ENCODE measurements at places on chromosomes 3 and 15.

DNA sequence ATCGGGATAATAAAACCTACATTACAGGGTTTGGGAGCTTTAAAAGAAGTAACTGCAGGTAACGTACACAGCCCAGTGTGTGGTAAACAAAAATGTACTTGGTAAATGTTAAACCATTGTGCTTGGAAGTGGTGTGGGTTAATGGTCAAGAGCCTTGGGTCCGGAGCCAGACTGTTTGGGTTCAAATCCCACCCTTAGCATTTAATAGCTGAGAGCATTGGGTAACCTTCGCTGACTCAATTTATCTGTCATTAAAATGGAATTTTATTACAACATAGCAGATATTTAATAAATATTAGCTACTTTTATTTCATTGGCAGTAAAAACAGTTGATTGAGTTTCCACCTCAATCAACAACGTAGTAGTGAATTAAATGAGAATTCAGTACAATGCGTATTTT, 1.5 kb downstream of the FSTL1 start:
- DNase-seq = no peak

GRCh38 chr3:130950641-130951040, 56.8 kb downstream of the ATP2C1 start:
- DNase-seq = no peak

GRCh38 chr3:1703169-1703568, 395.5 kb upstream of the CNTN4 start:
- DNase-seq = no peak

GRCh38 chr3:86990012-86990733, 776 bp downstream of the VGLL3 start:
- no peak for DNase-seq

- no peak for DNase-seq
Observed at GRCh38 chr15:88704791-88705768, 66.3 kb downstream of the ISG20 start.

DNA sequence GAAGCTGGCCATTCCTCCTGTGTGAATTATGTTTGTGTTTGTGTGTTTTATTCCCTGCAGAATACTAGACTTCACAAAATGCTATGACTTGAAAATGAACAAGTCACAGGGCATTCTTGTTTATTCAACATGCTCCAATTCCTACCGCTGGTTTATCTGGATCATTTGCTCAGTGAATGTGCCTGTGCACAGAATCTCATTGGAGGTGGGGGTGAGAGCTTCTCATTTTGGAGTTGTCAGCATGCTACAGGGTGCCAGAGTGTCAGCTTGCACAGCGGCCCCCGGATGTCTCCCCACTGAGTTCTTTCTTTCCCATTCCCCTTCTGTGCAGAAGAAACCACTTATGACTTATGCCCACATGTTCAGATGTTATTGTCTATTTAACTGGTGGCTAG, 428.7 kb downstream of the ROBO2 start:
- no peak for DNase-seq

DNA sequence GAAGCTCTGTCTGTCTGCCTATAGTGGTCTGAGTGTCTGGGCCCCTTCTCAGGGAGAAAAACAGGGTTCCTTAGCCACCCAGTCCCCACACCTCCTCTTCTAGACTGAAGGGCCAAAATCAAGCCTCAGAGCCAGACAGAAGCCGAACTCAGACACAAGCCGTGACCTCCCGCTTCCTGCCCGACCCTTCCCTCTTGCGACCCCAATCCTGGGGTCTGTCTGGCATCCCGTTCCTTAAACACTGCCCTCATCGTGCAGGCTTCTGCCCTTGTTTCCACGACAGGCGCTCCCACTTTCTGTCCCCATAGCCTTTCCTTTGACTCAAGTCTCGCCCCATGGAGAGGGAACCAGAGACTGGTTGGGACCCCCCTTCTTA, 32.3 kb downstream of the EPHB3 start:
- no peak for DNase-seq

DNA sequence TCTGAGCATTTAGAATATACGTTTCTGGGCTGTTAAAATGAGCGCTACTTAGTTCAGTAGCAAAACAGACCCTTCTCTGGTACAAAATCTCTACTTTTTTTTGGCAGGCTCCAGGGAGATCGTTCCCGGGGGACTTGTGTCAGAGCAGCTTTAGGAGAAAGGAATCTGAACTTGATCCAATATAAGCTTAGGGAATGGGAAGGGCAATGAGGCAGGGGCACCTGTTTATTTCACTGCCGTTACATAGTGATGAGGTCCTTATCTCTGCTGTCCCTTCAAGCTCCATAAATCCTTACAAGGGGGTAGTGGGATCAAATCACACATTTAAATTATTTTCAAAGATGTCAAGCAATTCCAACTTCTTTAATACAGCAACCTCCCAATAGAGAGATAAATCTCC, 128.7 kb upstream of the BNIP2 start:
- DNase-seq = no peak

- peak; percentile 60 for DNase-seq
Observed at GRCh38 chr3:161273589-161274218, 52.6 kb downstream of the NMD3 start.

- no peak for DNase-seq
Observed at GRCh38 chr3:72976281-72976741, 20.3 kb upstream of the PPP4R2 start.

DNA sequence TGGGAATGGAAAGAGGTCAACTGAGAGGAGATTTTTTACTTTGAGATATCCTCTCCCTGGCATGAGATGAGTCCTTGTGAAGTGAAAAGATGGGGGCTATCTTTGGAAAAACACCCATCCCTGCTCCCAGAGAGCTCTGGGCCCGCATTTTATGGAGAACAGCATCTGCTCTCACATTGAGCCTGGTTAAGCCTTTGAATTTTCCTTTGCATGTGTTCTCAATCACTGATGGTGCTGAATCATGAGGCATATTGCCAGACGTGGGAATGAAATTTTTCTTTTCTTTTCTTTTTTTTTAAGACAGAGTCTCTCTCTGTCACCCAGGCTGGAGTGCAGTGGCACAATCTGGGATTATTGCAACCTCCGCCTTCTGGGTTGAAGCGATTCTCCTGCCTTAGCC, 24.4 kb downstream of the TMEM45A start:
- no peak for DNase-seq

DNA sequence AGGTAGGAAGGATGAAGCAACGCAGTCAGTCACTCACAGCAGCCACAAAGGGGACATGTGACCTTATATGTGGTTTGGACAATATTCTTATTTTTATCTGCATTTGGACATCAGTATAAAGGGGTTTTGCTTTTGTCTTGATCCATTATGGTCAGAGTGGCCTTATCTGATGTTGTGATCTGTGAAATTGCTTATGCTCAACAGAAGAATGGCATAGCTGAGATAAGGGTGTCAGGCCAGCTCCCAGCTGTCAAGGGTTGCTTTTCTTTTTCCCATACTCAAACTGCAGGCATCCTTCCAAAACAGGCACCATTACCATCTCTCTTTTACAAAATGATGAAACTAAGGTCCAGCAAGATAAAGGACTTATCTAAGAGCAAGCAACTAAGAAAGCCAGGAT, 28.1 kb downstream of the DCLK3 start:
- no peak for DNase-seq

DNA sequence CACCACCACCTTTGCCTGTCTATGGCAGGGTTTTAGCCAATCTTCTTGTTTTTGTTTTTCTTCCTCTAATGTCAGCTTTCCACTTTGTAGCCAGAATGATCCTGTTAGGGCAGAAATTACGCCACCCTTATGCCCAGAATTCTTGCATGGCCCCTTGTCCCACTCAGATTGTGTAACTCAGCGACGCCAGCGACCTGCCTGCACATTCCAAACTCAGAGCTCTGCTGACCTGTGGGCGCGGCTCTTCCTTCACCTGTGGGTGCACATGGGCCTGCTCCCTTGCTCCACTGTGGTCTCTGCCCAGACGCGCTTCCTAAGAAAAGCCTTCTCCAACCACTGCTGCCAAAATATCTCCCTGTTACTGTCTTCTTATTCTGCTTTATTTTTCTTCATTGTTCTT, 45.0 kb downstream of the MED12L start:
- no peak for DNase-seq

- DNase-seq = no peak
Observed at GRCh38 chr3:165938986-165939540, 101.8 kb upstream of the BCHE start.

- DNase-seq = no peak
Observed at GRCh38 chr3:39639344-39640236, 169.8 kb upstream of the MYRIP start.

- DNase-seq = no peak
Observed at GRCh38 chr3:63911509-63911872, 692 bp downstream of the SCAANT1 start.

DNA sequence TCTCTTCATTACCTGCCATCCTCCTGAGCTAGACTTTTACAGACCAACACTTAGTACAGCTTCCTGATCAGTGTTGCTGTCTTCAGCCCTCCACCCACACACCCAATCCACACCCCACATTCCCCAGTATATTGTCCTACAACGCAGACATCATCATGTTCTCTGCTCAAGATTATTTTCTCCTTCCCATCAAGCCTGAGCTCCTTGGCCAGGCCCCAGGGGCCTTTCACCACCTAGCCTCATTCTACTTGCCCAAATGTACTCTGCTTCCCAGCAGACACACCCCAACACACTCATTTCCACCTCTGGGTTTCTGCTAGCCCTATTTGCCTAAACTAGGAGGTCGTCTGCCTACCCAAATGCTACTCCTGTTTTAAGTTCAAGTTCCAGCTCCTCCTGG, 37.0 kb downstream of the DAPK2 start:
- DNase-seq = no peak

GRCh38 chr15:93118904-93119303, 29.9 kb upstream of the RGMA start:
- no peak for DNase-seq

DNA sequence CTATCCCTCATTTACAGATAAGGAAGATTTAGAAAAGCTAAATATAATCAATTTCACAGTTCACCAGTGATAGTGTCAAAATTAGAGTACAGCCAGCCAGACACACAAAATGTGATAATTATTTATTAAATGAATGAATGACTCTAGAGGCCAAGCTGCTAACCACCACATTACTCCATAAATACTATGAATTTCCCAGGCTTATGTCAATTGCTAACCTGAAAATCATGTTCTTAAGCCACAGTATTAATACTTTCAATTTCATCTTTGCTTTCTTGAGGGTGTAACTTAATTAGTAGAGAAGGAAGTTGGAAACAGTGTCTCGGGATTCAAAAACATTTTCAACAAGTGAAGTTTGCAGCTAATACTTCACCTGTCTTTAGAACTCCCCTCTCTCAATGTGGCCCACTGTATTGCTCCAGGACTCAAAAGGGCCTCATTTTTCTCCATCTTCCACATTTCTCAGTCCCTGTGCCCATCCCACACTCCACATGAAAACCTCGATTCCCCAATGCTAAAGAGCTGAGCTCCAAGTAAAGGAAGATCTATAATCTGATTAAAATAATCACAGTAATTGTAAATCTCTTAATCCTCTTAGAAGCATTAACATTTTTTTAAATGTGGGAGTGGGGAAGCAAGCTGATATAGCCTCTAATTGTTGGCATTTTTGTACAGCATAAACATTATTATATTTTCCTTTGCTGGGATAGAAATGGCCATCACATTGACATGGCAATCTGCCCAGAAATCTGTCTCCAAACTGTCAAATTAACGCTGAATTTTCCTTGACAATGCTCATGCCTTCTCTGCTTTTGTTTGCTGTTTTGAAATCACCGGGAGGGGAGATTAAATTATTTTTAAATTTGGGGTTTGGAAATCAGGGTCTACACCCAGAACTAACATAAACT, 765.1 kb downstream of the ROBO1 start:
- peak; percentile 36 for DNase-seq

DNA sequence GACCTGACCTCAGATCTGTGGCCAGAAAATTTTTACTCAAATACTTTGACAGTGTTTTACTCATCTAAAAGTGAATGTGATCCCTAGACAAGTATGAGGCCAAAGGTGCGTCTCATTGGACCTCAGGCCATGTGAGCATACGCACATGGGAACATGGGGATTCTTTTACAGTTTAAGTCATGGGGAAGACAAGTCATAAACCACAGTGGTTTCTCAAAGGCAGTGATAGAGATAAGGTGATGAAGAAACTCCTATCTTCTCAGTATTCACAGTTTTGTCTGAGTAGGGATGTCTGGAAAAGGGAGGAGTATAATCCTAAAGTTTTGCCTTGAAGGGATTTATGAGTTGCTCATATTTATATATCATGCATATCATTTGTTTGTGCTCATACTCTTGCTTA, 173.8 kb downstream of the FNDC3B start:
- no peak for DNase-seq

GRCh38 chr3:71001303-71001830, 582.2 kb downstream of the FOXP1 start:
- no peak for DNase-seq

DNA sequence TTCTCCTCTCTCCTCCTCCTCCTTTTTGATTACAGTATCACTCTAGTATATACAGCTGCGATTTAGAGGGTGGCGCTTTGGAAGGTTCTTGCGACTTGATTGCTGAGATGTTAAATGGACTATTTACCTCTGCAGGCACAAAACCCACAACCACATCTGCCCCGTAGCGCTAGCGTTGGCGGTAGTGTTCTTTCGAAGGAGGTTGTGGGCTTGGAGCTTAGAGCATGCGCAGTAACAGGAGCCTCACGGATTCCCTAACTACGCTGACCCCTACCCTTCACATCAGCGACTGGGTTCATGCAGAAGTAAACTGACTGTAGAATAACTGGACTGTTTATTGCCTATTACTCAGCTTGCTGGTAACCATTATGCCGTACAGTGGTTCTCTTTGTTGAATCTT, 58.0 kb downstream of the CGGBP1 start:
- DNase-seq = no peak

DNA sequence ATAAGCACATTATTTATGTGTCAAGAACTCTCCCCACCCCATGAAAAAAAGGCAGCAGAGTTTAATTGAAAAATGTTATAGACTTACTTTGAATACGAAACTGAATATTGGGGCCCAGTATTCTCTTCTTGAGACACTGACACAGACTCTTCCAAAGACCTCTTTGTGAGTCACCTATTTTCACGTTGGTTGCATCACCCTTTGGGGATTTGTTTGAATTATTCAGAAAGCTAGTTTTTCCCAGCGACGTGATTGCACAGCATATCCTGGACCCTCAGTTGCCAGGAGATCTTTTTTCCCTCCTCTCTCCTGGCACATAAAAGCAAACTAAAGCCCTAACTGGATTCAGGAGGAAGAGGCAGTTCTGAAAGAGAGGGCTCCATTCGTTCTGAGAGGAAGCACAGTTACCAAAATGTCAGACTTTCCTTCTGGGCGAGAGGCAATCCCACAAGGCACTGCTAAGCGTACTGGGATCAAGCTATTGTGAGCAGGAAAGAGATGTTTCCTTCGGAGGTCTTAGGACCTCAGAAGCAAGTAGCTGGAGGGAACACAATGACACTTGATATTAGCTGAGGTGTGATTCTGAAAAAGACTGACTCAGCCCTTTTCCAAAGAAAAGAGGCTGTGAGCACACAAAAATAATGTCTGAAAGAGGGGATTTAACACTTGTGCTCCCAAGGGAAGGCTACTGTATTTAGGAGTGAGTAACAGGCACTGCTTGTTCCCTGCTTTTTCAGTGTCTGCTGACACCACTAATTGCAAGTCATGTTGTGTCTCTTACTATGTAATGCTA, 65.8 kb upstream of the CADPS start:
- no peak for DNase-seq

- DNase-seq = no peak
Observed at GRCh38 chr3:101261506-101261905, 58.9 kb downstream of the IMPG2 start.

Data from NCI-H2081 (cell line).